ENCODE measurements at places on chromosomes 3 and 15.
A peak's percentile ranks its signal among the peaks of the same experiment; 100 is the strongest.

DNA sequence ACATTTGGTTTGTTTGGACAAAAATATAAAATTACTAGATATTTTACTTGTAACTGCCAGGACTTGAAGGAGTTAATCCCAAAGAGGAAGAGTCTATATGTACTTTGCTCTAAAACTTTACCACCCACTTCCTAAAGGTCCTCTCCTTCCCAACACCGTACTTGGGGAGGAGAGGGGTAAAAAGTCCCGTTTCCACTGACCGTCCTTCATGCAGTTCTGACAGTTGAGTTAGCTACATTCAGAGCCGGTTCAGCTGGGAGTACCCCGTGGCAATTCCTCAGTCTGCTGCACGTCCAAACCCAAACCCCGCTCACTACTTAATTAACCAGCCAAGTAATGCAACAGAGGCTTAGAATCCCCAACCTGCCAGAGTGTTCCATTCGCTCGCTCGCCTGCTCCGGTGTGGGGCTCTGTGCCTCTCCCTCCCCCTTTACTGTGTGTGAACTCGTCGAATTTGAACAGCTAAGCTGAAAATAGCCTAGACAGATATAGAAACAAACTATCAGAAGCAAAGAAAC lies 519.7 kb downstream of the FOXP1 start:
- H3K27me3 ChIP-seq: no peaks in the 10 kb centered on the region
- no peaks in the 10 kb centered on the region for H3K36me3 ChIP-seq
- H3K27ac ChIP-seq: no peak overlapping the region
- H3K4me1 ChIP-seq: peaks cover 14% of the 10 kb centered on the region
- peak overlapping the region; percentile 53 for H3K4me3 ChIP-seq

GRCh38 chr3:17639257-17639656 lies 103.2 kb downstream of the TBC1D5 start:
- no peak overlapping the region for H3K4me3 ChIP-seq
- H3K36me3 ChIP-seq: no peaks in the 10 kb centered on the region
- no peak for DNase-seq
- no peaks in the 10 kb centered on the region for H3K4me1 ChIP-seq
- H3K27me3 ChIP-seq: no peaks in the 10 kb centered on the region

DNA sequence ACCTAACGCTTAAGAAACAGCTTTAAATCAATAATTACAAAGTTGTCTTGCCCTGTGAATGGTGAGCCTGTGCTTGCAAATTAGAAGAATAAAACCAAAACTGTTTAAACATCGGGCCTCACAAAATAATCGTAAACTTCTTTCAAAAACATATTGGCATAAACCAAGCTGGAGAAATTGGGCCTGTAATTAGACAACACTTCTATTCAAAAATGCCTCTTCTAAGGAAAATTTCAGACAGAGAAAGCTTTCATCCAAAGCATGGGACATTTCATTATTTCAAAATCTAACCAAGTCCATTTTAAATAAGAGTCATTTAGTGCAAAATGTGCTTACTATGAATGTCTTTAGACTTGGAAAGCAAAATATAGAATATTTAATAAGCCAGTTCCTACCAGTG lies 35.5 kb upstream of the GNB4 start:
- no peaks in the 10 kb centered on the region for H3K27me3 ChIP-seq
- H3K4me3 ChIP-seq: no peak overlapping the region
- H3K4me1 ChIP-seq: no peaks in the 10 kb centered on the region
- no peak overlapping the region for H3K27ac ChIP-seq

GRCh38 chr3:51708216-51708845 lies 1.5 kb downstream of the GRM2 start:
- H3K27me3 ChIP-seq: peaks cover 24% of the 10 kb centered on the region
- no peak overlapping the region for H3K4me3 ChIP-seq
- no peak for DNase-seq

DNA sequence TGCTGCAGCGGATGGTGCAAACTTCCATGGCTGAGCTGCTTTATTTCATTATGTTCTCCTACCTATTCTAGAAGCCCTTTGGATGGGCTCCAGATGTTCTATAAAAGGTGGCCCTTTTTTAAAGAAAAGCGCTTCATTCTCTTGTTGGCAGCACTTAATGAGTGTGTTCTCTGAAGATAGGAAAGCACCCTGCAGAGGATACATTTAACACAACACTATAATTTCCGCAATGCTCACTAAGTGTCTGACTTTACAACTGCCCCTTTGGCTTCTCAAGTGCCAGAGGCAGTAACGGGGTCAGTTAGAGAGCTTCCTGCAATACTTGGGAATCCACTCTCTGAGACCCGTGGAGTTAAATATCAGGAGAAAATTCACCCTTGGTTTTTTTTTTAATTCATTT lies 88.1 kb downstream of the MDFIC2 start:
- H3K36me3 ChIP-seq: no peaks in the 10 kb centered on the region
- no peak overlapping the region for H3K27ac ChIP-seq
- no peaks in the 10 kb centered on the region for H3K27me3 ChIP-seq
- H3K4me3 ChIP-seq: no peak overlapping the region
- no peak for DNase-seq
- no peaks in the 10 kb centered on the region for H3K4me1 ChIP-seq

DNA sequence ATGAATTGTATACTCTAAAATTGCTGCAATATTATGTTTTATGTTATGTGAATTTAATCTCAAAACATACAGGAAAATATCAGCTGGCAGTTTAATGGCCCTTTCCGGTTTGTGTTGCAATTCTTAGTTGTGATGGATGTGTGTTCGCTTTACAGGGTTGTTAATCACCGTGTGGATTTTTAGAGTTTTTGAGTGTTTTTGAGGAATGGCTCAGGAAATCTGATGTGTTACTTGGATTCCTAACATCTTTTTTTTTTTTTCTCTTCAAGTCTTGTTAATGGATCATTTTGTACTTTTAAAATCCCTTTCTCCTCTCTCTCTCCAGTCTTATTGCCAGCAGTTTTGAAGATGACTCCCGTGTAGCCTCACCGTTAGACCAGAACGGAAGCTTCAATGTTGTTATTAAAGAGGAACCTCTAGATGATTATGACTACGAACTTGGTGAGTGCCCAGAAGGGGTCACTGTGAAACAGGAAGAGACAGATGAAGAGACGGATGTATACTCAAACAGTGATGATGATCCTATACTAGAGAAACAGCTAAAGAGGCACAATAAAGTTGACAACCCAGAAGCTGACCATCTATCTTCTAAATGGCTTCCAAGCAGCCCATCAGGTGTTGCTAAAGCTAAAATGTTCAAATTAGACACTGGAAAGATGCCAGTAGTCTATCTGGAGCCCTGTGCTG lies 35.7 kb downstream of the MGA start:
- no peak overlapping the region for H3K27ac ChIP-seq
- no peak for DNase-seq
- H3K27me3 ChIP-seq: no peaks in the 10 kb centered on the region
- H3K4me1 ChIP-seq: no peaks in the 10 kb centered on the region
- H3K36me3 ChIP-seq: peaks cover 7% of the 10 kb centered on the region

DNA sequence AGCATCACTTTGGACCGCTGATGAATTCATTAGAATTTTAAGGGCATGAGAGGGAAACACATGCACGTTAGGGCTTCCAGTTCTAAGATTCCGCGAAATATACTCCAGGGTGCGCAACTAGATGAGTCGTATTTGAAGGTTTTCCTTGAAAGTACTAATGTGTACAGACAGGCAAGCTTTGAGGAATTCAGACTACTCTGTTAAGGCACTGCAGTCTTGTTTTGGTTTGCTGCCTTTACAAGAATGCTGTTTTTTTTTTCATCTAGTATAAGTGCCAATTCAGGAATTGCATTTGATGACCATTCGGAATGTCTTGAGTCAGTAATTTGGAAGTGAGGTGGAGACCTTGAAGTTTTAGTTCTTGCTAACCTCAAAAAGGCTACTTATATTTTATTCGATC lies 19.1 kb downstream of the TRNT1 start:
- H3K27ac ChIP-seq: no peak overlapping the region
- no peak for DNase-seq
- no peaks in the 10 kb centered on the region for H3K4me1 ChIP-seq
- no peaks in the 10 kb centered on the region for H3K27me3 ChIP-seq
- H3K36me3 ChIP-seq: peaks cover 92% of the 10 kb centered on the region

DNA sequence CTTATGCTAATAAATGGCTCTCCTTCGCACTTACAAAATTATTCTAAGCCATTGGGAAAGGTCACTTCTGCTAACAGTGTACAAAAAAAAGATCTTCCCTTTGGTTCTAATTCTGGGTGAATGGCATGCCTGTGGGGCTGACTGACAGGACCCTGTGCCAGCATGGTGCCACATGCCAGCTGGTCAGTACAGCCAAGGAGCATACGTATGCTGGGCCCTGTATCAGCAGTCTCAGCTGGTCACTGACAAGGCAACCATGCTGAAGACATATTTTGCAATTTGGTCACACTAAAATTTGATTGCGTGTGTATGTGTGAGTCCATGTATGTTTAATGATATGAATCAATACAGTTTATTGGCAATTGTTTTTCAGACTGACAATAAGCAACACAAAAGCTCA lies 246.1 kb downstream of the TBL1XR1 start:
- no peaks in the 10 kb centered on the region for H3K36me3 ChIP-seq
- H3K27ac ChIP-seq: no peak overlapping the region
- no peak overlapping the region for H3K4me3 ChIP-seq
- H3K4me1 ChIP-seq: no peaks in the 10 kb centered on the region
- no peaks in the 10 kb centered on the region for H3K27me3 ChIP-seq

DNA sequence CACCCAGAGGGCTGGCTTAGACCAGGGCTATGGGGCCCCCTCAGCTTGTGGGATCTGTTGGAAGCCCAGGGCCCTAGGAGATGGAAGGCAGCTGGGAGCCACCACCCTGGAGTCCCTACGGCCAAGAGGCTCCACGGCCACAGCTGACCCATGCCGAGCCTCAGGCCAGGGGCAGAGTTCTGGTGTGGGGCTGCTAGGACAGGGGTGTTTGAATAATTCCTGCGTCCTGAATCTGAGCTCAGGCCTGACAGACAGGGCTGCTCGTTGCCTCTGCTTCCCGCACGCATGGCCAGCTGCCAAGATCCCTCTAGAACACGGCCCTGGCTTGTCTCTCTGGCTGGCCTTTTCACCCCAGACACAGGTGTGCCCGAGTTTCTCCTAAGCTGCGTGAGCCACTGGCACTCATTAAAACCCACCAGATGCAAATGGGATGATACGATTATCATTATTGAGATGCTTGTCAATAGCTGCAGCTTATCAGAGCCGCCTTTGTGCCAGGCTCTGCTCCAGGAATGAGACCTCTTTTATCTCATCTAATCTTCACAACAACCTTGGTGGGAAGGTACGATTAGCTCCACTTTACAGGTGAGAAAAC lies 70.2 kb downstream of the EFCAB12 start:
- no peak overlapping the region for H3K4me3 ChIP-seq
- no peak overlapping the region for H3K27ac ChIP-seq
- DNase-seq: no peak
- H3K4me1 ChIP-seq: peaks cover 5% of the 10 kb centered on the region
- no peaks in the 10 kb centered on the region for H3K27me3 ChIP-seq

GRCh38 chr3:55453886-55454496 lies 33.1 kb downstream of the WNT5A start:
- H3K27ac ChIP-seq: no peak overlapping the region
- H3K4me1 ChIP-seq: no peaks in the 10 kb centered on the region
- no peak overlapping the region for H3K4me3 ChIP-seq
- DNase-seq: no peak

- no peak overlapping the region for H3K4me3 ChIP-seq
- DNase-seq: no peak
- no peaks in the 10 kb centered on the region for H3K27me3 ChIP-seq
These were observed 46.7 kb upstream of the AADACL2 start for GRCh38 chr3:151687076-151687475.

- no peaks in the 10 kb centered on the region for H3K27me3 ChIP-seq
- no peaks in the 10 kb centered on the region for H3K4me1 ChIP-seq
- no peak overlapping the region for H3K4me3 ChIP-seq
These were observed 169.3 kb downstream of the LPP start for GRCh38 chr3:188323067-188323842.

DNA sequence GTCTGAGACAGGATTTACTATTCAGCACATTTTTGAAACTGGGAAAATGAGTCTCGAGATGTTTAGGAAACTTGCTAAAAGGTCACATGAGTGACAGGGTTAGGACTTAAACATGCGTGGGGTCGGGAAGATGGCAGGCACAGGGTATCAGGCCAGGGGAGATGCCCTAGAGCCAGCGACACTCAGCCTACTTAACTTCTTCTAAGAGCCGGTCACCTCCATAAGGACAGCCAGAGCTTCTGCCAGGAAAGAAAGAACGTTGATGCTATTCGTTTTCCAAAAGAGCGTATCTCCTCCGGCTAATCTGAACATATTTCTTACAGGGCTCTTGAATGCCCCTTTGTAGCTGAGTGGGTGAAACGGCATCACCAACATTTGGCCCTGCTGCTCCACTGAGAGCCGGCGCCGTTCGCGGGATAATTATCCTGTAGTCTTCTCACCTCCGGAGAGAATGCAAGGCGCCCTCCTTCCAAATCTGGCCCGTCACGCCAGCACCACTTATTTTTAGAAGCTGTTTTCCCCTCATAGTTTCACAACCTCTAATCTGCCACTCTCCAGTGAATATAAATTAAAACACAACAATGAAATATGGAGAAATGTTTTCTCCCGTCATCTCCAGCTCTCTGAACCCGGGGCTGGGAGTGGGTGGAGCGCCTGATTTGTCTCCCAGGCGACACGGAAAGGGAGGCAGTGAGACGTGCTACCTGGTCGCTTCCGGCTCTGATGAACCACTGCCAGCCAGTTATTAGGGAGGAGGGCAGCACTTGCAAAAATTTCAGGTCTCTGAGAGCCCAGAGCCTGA lies 58.5 kb downstream of the LIPC start:
- H3K4me3 ChIP-seq: no peak overlapping the region
- H3K27me3 ChIP-seq: no peaks in the 10 kb centered on the region
- no peaks in the 10 kb centered on the region for H3K36me3 ChIP-seq

DNA sequence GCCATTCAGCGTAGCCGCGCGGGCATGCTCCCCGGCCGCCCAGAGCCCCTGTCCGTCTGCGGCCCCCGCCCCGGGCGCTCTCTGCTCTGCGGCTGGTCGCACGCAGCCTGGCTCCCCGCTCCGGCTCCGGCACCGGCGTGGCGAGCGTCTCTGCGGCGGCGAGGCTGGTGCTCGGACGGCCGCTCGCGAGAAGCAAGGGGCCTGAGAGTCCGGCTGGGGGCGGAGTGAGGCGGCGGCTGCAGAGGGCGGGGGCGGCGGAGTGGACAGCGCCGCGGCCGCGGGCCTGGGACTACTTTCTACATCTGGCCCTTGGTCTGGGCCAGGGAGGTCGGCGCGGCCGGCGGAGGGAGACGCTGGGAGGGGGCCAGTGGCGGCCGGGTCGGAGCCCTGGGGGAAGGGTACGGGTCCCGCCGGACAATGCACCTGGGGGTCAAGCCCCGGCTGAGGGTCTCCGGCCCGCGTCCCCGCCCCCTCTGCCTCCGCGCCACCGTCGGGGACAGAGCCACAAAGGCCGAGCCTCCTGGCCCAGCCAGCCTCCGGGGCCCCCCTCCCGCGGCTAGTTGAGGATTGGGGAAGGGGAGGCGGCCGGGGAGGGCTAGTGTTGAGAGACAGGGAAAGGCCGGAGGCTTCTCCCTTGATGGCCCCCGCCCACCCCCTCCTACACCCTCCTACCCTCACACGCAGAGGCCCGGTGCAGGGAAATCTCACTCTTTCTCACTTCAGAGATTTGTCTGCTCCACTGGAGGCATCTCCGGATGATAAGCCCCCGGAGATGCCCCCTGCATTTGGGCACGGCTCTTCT lies at the start of gene PRTG:
PRTG (minus strand) TSS at position 226 of the 802 bp plus-strand sequence; CDS start at position 5, 221 bp downstream.
- H3K4me1 ChIP-seq: no peaks in the 10 kb centered on the region
- no peak within 1 kb of the TSS for H3K27ac ChIP-seq
- DNase-seq: peak; percentile 76
- peaks cover 3% of the 10 kb centered on the region for H3K36me3 ChIP-seq

Measured in H1 (cell line).